ENCODE measurements at places on chromosomes 2 and 18.

- no peak for DNase-seq
Observed at GRCh38 chr18:34117319-34117718, 107.4 kb downstream of the NOL4 start.

GRCh38 chr2:234075518-234075915 is 25.0 kb downstream of the SPP2 start:
- no peak for DNase-seq

DNA sequence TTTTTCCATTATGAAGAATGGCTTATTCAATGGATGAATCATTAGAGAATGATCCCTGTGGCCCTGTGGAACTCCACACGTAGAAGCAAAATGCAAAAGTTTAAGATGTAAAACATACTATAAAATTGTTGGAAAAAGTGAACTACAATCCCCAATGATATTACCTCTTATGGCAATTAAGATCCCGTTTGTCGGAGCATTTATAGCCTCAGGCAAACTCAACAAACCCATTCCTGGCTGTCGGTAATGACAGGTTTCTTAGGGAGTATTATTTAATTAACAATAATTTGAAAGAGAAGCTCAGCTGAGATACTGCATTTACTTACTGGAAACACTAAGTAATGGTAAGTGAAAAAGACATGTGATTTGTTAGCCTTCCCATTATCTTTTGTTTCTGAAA is 138.3 kb downstream of the CDH20 start:
- no peak for DNase-seq

- no peak for DNase-seq
Observed at GRCh38 chr2:189629531-189630453, 31.5 kb upstream of the ASNSD1 start.

- peak; percentile 31 for DNase-seq
Observed at GRCh38 chr2:218397820-218398436, 1.7 kb upstream of the CTDSP1 start.
